NCI-H187 treated with DMSO at 0.1 percent for 48 hours (cell line): ENCODE measurements at places on chromosomes 3 and 15.

DNA sequence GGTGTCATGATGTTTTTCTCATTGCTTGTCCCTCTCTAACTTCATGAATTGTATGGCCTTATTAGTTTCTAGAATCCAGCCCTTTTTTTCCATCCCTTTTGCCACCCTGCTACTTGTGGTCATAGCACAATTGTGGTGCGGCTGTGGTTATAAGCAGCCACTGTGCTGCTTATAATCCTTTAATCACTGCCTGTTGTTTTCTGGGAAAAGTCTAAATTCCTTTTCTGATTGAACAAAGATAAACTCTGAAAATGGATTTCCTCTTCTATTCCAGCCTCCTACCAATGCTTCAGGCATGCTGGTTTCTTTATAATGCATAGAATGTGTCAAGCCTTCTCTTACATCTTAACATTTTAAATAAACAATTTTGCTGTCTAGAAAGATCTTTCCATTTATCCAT lies 319.5 kb downstream of the C3orf38 start:
- DNase-seq = no peak

GRCh38 chr15:27844018-27844666 lies 255.0 kb downstream of the OCA2 start:
- DNase-seq = no peak

GRCh38 chr3:117844676-117845075 lies 1135.1 kb downstream of the TUSC7 start:
- DNase-seq = no peak

DNA sequence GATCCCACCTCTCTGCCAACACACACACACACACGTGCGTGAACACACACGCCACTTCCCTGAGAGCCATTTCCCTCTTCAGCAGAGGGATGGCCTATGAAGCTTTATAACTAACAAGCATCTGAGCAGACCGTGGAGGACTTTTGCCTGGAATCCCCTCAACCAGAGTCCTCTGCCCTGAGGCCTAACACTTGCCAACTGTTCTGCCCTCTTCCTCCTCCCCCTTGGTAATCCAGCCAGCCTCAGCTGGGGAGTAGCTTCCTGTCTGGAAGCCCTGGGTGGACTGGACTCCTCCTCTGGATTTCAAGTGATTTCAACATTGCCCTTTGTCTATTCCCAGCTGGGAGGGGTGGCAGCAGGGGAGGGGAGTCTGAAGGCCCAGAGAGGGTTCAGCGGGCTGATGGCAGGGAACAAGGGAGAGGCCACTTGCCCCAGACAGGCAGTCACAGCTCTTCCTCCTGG lies 68.4 kb upstream of the HACD2 start:
- DNase-seq = no peak

DNA sequence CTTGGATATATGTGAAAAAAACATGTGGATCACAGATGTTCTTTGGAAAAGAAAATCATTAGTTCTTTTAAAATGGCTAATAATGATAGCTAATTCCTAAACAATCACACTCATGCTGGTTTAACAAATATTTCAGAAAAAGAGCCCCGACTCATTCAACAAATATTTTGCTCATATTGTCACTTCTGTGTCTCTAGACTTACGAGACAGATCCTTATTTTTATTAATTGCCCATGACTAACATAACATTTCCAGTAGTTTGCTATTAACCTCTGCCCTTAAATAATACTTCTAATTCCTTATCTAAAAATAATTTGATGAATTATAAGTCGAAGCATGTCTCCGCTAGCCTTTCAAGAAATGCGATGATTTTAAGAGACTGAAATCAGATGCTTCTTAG lies 70.4 kb downstream of the SATB1 start:
- no peak for DNase-seq

DNA sequence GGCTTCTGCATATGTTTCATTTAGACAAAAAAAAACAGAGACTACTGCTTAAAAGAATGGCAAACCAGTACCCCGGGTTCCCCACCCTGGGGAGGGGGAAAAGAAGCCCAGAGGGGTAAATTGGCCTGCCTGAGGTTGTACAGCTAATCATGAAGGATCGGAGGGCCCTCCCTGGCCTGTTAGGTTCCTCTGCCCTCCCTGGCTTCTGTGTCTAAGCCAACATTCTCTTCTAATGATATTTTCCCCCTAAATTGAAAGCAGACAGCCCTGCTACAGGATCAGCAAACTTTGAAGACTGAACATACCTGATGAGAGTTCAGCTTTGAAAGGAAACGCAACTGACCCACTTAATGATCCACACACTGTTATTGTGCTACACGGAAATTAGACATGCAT lies 2.5 kb downstream of the ARHGAP31 start:
- DNase-seq = no peak

- DNase-seq = no peak
Measured at GRCh38 chr15:43187544-43188155, 2.4 kb downstream of the CCNDBP1 start.
